ENCODE measurements at places on chromosomes 12 and 14.

GRCh38 chr14:56119201-56119981 lies 1.2 kb downstream of the PELI2 start:
- no peak for DNase-seq

DNA sequence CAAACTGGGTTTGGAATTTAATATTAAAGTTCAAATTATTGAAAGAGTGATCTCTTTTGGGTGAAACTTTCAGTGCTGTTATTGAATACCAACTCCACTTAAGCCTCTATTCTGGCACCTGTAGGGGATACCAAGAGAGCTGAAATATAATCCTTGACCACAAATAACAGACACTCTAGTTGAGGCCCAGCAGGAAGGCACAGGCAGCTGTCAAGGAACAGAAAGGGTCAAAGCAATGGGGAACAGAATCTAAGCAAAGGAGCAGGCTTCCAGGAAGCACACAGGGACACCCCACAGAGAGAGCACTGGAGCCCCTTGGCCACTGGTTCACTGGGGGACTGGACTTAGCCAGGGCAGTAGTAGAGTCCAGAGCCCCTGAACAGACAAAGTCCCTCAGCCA lies 120.9 kb upstream of the SFSWAP start:
- DNase-seq, result no peak

GRCh38 chr12:10959804-10960203 lies 20.7 kb upstream of the TAS2R14 start:
- DNase-seq, result no peak

DNA sequence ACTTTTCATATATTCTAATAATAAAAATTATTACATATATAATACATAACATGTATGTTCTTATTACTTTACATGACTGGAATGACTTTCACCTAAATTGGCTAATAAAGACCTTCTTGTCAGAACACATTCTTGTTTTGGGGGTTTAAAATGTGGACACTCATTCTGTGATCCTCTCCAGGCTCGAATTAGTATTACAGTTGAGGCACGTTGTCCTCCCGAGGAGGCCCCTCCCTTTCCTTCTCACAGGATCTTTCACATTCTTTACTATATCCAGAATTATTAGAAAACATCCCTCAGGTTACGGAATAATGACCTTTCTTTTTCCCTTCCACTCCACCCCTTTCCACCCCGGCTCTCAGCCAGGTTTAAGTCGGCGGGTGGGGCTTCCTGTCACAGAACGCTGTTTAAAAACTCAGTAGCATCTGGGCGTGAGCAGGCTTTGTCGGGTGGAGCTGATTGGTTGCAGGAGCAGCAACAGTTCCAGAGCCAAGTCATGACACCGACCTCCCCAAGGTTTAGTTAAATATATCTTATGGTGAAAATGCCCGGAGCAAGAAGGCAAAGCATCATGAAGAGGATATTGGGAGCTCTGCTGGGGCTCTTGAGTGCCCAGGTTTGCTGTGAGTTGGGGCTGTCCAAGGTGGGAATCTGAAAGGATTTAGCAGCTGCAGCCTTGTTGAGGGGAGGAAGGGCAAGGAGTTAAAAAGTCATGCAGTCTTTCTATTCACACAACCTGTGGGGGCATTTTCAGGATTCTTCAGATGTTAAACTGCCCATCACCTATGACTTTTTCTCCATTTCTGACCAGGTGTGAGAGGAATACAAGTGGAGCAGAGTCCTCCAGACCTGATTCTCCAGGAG lies 396.7 kb upstream of the OR4E1 start:
- no peak for DNase-seq

GRCh38 chr12:95073698-95074520 lies 491 bp upstream of the NR2C1 start:
- DNase-seq, result no peak

- no peak for DNase-seq
Observed at GRCh38 chr12:132827763-132828703, 636 bp downstream of the GOLGA3 start.

DNA sequence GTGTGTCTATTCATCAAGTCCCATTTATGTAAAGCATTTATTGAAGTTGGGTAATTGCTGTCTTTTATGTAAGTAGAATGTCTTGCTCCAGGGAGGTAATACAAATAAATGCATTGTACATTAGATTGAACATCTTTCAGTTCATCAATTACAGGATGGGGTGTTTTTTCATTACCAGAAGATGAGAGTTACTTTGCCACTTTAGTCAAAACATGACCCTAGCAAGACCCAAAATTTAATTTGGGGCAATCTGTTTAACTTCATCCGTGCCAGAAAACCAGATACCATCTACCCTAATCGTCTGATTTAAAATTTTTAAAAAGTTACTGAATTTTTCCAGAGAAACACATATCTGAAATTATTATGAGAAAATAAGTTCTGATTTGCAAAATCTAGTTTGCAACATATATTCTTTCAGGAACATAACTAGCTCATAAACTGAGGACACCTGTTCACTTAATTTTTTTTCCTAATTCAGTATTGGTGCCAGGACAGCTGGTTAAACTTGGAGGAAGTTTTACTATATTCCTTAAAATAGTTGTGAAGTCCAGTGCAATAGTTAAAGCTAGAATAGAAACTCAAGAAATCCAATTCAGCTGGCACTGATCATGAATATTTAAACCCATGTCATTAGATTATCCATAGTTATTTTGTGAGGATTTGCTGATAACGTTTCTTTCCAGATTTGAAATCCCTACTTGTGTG lies 114.5 kb downstream of the SRGAP1 start:
- no peak for DNase-seq

DNA sequence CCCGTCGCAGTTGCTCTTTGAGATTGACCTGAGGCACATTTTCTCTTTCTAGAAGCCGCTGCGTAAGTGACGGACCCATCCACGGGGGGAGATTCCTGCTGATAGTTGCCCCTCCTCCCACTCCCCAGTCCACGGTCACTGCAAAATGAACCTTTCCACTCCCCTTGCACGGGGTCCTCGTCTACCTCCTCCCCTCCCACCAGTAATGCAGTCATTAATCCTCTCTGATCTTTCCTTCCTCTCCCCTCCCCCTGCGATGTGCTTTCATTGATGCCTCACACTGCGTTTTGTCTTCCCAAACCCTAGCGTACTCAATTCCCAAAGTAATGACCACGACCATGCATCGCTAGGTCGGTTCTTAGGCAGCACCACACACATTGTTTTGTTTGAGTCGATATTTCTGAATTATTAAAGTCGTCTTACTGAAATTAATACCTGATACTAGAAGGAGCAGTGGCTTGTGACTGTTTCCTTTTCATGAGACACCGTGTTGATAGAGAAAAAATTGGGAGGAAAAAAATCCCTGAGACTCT lies 857 bp downstream of the ETNK1 start:
- no peak for DNase-seq

DNA sequence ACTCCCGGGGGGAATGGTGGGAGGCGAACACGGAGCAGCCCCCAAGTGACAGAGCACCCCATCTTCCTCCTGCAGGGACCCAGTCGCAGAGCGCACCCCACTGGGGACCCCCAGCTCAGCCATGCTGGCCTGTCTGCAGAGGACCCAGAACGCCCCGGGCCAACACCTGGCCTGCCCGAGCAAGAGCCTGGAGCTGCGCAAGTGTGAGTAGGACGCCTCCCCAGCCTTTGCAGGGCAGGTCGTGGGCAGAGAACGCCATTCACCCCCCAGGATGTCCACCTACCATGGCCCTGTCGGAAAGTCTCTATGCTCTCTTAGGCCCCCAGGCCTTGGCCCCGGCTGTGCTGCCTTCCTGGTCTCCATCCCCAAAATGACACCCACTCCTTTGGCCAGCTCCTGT lies 30.4 kb downstream of the FAM222A start:
- no peak for DNase-seq

GRCh38 chr12:66217342-66217917 lies 28.4 kb downstream of the IRAK3 start:
- no peak for DNase-seq

DNA sequence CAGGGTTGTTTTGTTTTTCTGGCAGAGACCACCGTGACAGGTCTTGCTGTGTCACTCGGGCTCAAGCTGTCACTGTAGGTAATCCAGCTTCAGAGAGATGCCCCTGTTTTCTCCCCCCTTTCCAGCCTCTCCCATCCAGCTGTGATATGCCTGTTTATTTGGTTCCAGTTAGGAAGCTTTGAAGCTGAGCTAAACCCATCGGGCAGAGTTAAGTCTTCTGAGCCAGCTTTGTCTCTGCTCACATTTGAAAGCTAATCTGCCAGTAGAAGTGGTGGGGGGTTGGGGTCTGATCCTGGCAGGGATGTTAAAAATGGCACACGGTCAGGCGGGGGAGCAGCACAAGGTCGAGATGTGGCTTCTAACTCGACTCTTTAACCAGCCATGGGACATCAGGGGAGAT lies 130.0 kb downstream of the TSPAN9 start:
- DNase-seq, result no peak

DNA sequence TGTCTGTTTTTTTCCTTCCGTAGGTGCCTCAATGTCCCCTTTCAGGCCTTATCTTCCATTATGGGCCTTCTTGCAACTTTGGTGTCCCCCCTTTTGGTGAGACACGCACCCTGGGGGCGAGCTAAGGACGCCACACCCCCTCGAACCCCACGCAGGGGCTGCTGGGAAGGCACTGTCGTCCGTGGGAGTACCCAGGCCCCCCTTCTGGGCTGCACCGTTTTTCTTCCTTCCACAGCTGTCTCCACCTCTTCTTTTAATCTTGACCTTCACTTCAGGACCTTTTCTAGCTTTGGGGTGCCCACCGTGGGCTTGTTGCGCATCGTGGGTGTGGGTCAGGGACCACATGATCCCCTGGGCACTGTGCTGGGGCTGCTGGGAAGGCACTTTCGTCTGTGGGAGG lies 271.8 kb downstream of the ALG10 start:
- no peak for DNase-seq

GRCh38 chr12:125794401-125794800 lies 729.2 kb downstream of the AACS start:
- DNase-seq, result no peak

GRCh38 chr12:83190631-83191390 lies 504.1 kb downstream of the TMTC2 start:
- DNase-seq, result no peak

DNA sequence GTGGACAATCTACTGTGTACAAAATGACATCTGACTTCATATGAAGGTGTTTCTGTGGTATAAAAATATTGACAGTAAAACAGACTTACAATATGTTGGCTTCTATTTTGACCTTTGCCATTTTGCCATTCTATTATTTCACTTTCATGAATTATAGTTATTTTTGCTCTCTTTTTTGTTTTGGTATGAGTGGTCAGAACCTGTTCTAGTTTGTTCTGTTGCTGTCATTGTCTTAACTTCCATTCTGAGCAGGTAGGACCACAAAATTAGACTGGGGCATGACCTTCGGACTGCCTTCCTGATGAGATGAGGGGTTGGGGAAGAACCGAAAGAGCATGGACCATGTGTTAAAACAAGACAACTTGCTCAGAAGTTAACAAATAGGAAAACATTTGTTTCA lies 36.5 kb upstream of the IFNG-AS1 start:
- no peak for DNase-seq

- DNase-seq, result no peak
Observed at GRCh38 chr12:50082644-50083043, 2.5 kb upstream of the SMARCD1 start.

- DNase-seq, result no peak
Observed at GRCh38 chr14:21494902-21495762, 16.0 kb downstream of the METTL3 start.
